ENCODE measurements at places on chromosomes 7 and 10. TPM values are rescaled to one million over a fixed set of nuclear protein-coding genes. Genes with fewer than 3 reads are reported as not detected.

- no peak for DNase-seq
Observed at GRCh38 chr10:116620423-116621400, at the start of gene PNLIPRP2. Gene PNLIPRP2, plus strand, starts transcription at chr10:116620953.

DNA sequence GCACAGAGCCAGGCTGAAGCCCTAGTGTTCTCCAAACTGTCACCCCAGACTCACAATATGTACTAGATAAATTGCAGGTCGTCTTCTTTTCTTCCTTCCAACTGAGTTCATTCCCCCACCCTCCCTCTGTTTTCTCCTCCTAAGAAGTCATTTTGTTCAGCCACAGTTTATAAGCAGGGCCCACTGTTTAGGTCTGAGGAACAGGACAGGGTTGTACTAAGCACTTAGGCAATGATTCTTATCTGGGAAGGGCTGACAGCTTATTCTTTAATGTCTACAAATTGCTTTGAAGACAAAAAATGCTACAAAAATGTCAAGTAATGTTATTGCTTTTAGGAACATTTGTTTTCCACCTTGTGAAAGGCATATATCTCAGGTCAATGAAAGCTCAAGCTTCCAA, 59.1 kb downstream of the CDC123 start:
- no peak for DNase-seq

- DNase-seq = no peak
Observed at GRCh38 chr7:44882899-44883298, 2.4 kb downstream of the PURB start.

DNA sequence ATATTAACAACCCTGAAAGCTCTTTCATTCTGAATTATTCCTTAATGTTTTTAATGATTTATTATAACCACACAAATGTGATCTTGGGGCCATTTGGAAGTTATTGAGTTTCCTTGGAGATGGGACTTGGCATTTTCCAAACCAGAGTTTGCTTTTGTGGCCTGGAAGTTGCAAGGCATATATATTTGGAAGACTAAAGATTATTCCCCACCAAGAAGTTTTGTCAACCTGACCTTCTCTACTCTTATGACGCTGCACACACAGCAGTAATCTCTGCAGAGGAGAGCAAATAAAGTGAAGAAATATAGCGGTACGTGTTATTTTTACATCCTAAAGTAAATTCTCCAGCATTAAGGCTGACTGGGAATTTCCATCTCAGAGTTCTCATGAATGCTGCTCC, 397.0 kb downstream of the LRMDA start:
- DNase-seq = no peak

DNA sequence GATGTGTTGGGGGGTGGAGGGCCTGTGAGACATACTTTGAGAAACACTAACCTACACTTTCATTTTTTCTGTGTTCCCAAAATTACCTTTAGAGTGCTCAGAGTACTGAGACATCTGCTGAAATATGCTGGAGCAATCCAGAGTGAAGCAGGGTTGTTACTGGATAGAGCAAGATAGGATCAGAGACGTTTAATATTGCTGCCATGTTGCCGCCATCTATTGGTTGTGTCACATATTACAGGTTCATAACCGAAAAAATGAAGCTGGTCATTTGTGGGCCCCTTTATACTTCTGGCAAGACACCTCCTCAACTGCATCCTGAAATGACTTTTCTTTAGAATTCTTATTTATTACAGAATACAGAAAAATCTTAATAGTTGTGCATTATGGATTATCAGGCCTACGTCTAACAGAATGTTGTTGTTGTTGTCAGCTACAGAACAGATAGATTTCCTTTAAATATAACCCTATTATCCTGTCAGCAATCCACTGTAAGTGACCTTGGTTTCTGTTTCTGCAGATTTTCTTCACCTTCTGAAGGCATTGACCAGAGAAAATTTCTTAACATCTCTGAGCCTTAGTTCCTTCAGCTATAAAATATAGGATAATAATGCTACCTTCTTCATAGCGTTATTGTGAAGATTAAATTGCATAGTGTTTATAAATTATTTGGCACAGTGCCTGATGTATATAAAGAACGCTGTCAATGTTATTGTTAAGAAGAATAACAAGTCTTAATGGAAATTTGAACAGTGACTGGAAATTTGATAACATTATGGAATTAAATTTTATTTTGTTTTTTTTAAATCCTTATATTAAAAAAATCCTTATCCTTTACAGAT, 16.2 kb upstream of the DLD start:
- DNase-seq = no peak

- DNase-seq = no peak
Observed at GRCh38 chr7:6367701-6368211, 80.0 kb downstream of the DAGLB start.

DNA sequence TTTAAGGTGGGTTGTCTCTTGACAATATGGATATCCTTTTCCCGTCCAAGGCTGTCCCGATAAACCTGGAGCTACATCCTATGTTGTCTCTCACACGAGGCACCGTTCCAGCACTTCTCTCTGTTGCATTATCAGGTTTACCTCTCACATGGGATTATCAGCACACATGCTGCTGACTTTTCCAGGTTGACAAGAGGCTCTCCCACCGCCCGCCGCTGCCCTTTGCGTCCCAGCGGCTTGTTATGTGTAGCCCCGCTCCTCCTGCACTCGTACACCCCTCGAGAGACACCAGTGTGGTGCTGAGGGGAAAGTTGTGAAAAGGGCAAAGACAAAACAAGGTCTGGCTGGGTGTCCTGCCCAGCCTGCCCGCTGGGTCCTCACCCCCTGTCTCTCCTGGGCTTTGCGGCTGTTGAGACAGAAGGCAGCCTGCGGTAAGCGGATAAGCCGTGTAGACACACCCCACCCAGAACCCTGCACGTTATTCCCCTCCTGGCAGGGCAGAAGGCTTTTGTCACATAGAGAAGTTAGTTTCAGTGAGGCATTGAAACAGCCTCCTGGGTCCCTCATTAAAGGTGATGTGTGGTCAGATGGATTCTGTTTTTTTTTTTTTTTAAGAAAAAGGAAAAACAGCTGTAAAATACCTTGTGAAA, 38.7 kb downstream of the UBE3C start:
- DNase-seq = no peak

DNA sequence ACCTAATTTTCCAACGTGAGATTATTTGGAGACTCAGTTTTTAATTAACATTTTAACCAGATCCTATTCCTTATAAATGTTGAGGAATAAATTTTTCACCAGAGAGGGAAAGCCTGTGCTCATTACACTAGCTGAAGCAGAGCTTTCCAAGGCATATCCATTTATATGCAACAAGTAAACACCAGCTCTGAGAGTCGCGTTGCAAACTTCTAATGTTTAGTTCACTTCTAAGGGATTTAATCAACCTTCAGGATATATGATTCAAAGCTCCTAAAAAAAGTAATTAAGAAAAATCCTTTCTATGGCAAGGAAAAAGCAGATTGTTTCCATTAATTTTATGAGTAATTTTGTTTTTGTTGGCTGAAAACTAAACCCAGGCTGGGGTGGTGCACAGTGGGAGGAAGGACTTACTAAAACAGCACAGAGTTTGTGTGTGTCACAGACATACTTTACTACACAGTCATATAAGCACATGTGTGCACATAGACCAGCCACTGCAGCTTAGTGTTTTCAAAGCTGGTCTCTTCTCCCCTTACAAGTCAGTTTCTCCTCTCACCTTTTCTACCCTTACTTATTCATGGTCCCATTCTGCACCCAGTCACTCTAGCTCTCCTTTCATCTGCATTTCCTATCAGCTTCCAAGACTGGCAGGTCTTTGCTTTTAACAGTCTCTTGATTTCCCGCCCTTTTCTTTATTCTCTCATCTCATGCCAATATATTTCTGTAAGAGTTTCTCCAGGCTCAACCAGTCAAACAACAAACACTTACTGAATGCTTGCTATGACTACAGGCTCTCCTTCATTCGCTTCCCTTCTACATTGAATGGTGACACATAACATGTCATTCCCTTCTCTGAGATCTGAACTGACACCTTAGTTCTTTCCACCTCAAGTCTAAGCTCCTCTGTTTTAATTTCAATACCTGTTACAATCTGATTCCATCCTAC, 81.1 kb upstream of the FZD1 start:
- no peak for DNase-seq

DNA sequence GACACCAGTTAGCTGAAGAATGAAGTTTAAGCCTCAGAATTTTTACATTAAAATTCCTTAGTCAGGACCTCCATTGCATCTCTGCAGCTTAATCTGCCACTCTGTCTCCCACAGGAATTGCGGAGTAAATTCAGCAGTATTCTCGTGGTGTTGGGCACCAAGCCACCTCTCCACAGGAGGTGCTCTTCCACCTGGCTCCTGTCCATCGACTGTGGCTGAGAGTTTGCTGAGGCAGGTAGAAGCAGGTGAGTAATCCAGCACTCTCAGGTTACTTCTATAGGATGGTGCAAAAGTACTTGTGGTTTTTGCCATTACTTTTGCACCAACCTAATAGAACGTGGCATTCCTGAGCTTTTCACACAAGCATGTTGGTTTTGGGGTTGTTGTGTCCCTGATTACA, 134.1 kb downstream of the GFRA1 start:
- DNase-seq = no peak

DNA sequence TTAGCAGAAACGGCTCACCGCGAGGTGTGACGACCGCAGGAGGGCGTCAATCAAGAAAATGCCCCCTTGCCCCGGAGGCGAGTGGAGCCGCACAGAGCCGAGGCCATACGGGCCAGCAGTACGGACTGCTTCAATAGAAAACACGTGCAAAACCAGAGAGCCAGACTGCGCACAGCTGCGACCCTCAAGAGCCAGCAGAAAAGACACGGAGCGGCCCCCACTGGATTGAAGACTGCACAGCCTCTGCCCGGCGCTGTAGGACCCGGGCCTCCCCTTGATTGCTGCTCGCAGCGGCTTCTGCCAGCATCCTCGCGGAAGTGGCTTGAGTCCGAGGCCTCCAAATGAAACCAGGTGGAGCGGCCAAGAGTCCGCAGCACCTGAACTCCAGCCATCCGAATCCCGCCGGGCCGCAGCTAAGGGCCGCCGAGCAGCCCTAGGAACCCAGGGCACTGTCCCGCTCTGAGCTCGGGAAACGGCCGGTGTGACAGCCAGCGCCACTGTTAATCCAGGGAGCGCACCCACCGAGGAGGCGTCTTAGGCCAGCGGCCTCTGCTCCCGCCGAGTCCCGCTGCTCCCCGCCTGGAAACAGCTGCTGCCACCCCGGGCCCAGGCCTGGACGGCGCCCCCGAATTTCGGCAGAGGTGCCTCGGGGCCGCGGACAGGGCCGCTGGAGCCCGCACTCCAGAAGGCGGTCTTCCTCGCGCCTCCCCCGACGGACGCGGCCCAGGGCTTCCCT, 660 bp upstream of the HHEX start:
- DNase-seq = no peak

DNA sequence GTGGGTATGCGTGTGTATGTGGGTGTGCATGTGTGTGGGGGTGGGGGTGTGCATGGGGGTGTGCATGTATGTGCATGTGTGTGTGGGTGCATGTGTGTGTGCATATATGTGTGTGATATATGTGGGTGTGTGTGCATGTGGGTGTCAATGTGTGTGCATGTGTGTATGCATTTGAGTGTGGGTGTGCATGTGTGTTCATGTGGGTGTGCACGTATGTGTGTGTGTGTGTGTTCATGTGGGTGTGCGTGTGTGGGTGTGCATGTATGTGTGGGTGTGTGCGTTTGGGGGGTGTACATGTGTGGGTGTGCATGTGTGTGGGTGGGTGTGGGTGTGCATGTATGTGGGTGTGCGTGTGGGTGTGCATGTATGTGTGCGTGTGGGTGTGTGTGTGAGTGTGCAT, 42.6 kb downstream of the GTF2IRD1 start:
- no peak for DNase-seq

GRCh38 chr10:31102421-31102820, 70.8 kb upstream of the ZNF438 start:
- DNase-seq = no peak

- DNase-seq = no peak
Observed at GRCh38 chr10:94000638-94001415, 7.1 kb downstream of the PLCE1 start.

The FIGNL1 gene
- total RNA-seq = 8.8 TPM

The RPP38 gene
- 11.1 TPM for total RNA-seq

The NHLRC2 gene
- total RNA-seq = 25.9 TPM

The PLXNA4 gene
- total RNA-seq = 0.05 TPM

The TIAL1 gene
- total RNA-seq = 176 TPM

Data from naive thymus-derived CD4-positive, alpha-beta T cell (primary cell).